ENCODE measurements at places on chromosomes 1 and 21.

GRCh38 chr1:53057127-53057526 lies 4.9 kb upstream of the PODN start:
- DNase-seq = no peak

GRCh38 chr21:33403786-33404585 lies 773 bp downstream of the IFNGR2 start:
- no peak for DNase-seq

- DNase-seq = no peak
These were observed 7.0 kb upstream of the MAST2 start for GRCh38 chr1:45796381-45796780.

DNA sequence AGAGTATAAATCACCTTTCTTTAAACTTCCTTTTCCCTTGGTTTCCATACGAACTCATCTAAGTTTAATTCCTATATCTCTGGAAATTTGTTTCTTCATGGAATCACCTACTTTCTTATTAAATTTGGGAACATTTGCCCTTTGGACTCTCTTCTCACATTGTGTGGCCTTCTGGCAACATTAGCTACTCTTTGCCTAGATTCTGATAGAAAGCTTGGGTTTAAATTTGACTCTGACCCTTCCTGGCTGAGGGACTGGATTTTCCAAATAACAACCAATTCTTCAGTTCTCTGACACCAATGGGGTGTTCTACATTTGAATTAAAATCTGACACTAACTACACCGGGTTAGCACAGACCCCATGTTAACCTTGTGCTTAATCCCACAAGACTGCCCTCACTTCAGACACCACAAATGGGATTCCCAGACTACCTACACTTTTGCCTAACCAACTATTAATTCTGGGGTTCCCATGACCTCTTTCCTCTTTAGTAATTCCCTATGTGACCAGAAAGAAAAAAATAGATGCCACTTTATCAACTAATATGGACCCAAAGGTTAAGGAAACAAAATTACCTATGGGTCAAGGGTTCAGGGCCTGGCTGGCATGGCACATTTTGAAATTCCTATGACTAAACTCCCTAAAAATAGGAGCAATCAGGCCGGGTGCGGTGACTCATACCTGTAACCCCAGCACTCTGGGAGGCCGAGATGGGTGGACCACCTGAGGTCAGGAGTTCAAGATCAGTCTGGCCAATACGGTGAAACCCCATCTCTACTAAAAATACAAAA lies 9.7 kb upstream of the THEM4 start:
- DNase-seq = no peak

GRCh38 chr1:116474921-116475849 lies 95.6 kb downstream of the CD58 start:
- no peak for DNase-seq

GRCh38 chr21:39441502-39442475 lies 3.8 kb downstream of the LCA5L start:
- peak; percentile 28 for DNase-seq

- DNase-seq = no peak
These were observed 6.4 kb upstream of the CSF1 start for GRCh38 chr1:109904105-109904817.

DNA sequence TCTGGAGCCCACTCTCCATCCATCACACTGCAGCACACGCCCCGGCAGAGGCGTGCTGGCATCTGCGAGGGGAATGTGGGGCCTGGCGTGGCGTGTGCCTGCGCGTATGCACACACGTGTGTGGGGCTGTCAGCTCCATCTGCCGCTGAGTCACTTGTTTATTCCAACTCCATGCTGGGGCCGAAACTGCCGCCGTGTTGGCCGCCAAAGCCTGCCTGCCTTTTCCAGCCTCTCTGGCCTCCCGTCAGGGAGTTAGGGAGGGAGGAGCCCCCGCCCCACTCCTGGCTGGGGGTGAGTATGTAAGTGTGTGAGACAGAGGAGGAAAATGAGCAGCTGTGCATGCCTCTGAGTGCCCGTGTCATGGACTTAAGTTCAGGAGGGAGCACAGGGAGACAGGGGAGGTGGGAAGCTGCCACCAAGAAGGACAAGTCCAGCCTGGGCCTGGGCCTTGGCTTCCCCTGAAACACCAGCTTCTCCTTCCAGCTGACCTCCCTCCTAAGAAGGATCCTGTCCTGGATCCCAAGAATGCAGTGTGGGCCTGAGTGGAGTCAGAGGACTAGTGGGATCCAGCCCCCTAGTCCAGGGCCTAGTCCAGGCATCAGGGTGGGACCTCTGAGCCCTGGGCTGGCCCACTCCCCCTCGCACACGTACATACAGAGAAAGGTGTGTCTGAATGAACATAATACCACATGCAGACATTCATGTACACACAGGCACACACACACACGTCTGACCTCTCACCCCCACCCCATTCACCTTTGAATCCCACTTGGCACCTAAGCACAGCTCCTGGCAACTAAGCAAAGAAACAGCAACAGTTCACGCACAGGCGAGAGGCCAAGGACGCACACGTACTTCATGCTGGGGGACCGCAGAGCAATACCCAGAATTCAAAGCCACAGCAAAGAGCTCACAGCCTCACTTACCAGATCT lies 24.7 kb downstream of the MEF2D start:
- DNase-seq = no peak

DNA sequence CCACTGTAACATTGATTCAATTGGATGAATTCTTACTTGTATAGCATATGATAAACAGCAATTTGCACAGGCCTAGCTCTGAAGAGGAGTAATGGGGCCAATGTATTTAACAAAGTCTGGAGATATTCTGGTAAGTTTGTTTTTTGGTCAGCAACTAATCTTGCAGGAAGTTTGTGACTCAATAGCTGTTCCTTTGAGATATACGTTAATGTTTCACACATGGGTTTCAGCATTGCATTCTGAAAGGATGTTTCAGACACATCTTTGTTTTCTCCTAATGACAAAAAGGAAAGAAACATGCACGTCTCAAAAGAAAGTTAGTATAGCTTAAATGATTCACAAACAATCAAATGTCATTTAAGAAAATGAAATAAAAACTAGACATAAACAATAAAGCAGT lies 49.0 kb downstream of the LTN1 start:
- DNase-seq = no peak

DNA sequence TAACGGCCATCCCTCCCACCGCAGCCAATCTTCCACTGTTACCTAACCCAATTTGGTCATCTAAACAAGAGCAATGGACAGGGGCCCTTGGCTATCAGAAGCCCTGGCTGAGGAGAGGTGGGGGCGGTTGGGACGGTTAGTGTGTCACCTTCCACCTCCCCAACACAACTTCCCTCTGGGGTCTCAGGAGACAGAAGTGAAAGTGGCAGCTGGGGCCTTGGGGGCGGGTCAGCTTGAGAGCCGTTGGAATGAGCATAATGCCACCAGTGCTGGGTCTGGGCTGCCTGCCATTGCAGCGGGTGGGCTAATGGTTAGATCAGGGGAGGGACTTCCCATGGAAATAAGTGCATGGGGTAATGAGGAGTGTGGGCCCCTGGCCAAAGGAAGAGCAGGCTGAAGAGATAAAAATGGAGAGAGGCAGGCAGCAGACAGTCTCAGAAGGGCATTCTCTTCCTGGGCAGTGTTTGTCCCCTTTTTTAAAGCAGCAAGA lies 7.9 kb downstream of the MEF2D start:
- DNase-seq = no peak

DNA sequence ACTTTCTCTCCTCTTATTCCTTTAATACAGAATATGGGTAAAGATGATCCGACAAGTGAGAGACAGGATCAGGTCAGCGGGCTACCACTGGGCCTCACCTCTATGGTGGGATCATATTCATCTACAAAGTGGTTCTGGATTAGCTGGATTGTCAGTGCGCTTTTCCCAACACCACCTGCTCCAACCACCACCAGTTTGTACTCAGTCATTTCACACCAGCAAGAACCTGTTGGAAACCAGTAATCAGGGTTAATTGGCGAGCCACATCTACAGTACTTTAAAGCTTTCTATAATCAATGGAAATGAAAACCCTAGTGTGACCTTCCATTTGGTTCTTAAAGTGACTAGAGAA lies 643 bp downstream of the NRAS start:
- no peak for DNase-seq

DNA sequence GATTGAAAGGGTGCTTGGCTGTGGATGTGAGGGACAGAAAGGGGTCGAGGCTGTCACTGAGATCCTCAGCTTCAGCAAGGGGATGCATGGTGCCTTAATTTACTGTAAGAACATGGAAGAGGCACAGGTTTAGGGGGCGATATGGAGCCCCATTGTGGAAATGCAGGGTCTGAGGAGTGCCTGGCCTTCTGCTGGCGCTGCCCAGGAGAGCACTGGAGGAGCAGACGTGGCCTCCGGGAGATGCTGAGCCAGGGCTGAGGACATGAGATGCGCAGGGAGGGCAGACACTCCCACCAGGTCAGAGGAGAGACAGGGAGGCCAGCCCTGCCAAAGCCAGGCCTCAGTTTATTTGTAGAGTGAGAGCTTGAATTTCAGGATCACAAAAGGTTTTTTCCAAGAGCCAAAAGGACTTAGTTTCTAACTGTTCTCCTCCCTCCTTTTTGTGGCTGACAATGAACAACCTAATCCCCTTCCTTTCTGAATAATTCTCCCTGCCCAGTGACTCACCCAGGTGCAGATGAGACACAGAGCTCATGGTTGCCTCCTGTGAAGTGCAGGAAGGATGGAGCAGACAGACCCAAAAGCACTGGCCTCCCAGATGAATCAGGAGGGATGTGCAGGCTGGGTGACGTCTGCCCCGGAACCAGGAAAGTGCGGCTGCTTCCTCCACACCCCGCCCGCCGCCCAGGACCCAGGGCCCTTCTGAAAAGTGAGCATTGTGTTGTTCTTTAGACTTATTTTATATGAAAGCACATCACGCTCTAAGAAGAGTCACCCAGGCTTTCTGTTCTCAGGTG lies 73.0 kb upstream of the TMPRSS2 start:
- DNase-seq = no peak

GRCh38 chr1:119327450-119328155 lies 41.0 kb upstream of the HAO2 start:
- no peak for DNase-seq

GRCh38 chr21:18204931-18205330 lies 39.7 kb upstream of the CHODL start:
- DNase-seq = no peak

DNA sequence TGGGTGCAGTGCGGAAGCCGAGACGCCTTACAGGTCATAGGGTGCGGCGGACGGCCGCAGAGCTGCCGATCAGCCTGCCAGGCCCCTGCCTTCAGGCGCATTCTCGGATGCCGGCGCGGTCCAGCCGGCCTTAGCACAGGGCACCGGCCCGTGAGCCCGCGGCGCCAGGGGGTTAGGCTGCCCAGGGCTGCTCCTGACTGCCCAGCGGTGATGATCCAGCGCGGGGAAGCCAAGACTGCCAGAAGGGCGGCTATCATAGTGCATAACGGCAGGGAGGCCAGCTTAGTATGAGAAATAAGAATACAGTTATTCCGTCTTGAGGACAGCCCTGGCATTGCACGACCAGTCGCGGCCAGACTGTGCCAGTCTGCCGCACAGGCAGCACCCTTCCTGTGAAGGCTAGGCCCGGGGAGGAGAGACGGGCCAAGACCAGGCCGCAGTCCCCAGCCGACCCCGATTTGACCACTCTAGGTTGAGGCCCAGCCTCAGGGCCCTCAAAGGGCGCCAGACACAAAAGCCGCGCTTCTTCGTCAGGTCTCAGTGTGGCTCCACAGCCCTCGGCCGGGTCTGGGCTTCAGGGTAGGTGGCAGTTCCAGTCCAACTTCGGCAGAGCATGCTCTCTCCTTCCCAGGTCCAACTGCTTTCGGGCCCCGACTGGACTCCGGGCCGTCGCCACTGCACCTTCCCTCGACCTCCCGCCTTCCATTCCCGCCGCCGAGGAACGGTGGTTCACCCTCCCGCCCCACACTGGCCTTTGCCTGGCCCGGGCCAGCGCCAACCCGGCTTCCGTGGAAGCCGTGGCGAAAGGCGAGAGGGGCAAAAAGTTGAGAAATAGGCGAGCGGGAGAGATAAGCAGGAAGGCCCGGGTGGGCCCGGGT lies 829 bp downstream of the ALX3 start:
- DNase-seq = no peak

- no peak for DNase-seq
These were observed 25.7 kb downstream of the KCNK1 start for GRCh38 chr1:233639611-233640010.

- no peak for DNase-seq
These were observed 12.7 kb downstream of the CSF1 start for GRCh38 chr1:109923131-109923945.

DNA sequence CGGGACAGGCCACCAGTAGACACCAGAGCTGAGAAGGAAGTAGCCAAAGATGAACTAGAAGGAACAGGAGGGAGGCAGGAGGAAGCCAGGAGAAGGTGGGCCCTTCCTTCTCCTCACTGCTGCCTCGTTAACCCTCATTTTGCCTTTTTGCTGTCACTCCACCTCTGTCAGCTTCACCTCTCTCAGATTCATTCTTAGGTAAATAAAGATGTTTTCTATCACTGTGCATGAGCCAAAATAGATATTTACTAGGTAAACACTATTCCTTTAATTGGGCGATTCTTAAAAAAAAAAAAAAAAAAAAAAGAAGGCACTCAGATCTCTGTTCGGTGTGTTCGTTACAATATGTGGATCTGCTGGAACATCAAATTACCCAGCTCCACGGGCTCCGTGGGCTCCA lies 112.3 kb downstream of the GLUL start:
- DNase-seq = no peak

DNA sequence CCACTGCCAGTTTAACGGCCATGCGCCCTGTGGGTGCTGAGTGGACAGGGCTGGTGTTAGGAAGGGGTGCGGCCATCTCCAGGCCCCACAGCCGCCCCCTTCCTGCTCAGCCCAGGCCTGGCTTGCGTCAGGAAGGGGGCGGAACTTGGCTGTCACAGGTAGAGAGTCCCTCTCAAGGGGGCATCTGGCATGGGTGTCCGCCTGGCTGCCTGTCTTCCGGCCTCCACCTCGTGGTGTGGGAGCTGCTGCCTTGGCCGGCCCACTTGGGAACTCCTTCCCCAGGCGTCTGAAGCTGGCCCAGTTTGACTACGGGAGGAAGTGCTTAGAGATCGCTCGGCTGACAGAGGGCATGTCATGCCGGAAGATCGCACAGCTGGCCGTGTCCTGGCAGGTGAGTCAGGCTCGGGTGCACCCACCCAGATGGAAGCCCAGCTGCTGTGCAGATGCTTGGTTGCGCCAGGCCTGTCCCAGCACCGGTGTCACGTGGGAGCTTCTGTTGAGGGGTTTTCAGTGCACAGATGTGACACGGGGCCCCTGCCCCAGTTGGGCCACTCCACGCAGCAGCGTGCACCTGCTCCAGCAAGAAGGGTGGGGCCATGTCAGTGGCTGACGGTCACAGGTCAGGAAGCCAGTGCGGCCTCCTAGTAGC lies 9.1 kb upstream of the ATAD3B start:
- no peak for DNase-seq

GRCh38 chr1:93109578-93109977 lies 30.5 kb downstream of the MTF2 start:
- no peak for DNase-seq

- no peak for DNase-seq
These were observed 14.5 kb downstream of the WNT4 start for GRCh38 chr1:22128392-22128791.

GRCh38 chr1:14956579-14957195 lies 196.9 kb upstream of the TMEM51 start:
- DNase-seq = no peak

DNA sequence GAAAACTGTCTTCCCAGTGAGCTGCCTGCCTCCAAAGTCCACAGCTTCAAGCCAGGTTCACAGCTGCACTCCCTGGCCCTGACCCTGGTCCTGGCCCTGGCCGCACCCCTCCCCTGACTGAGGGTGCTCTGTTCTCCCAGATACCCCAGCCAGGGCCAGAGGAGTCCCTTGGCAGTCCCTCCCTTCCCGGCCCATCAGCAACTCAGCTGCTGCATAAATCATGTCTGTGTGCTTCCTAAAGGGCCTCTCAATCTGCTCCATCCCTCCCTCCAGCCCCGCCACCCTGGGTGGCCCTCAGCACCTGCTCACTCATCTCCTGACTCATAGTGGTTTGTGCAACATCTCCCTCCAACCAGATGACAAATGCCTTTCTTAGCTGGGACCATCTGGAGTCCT lies 24.8 kb upstream of the C1orf174 start:
- no peak for DNase-seq

All from amniotic stem cell (primary cell).